ENCODE measurements at places on chromosomes 4 and X. TPM values are rescaled to one million over a fixed set of nuclear protein-coding genes. Genes with fewer than 3 reads are reported as not detected.
A peak's percentile ranks its signal among the peaks of the same experiment; 100 is the strongest.

SERTM2 gene
- not detected for total RNA-seq

- no peak overlapping the region for H3K4me3 ChIP-seq
- no peaks in the 10 kb centered on the region for H3K36me3 ChIP-seq
- DNase-seq = no peak
- no peaks in the 10 kb centered on the region for H3K27me3 ChIP-seq
- H3K4me1 ChIP-seq = no peaks in the 10 kb centered on the region
Observed at GRCh38 chr4:47703008-47703407, 134.9 kb downstream of the CORIN start.

- peak; percentile 63 for DNase-seq
- no peak overlapping the region for H3K27ac ChIP-seq
- H3K36me3 ChIP-seq = no peaks in the 10 kb centered on the region
- H3K4me1 ChIP-seq = peaks cover 8% of the 10 kb centered on the region
- H3K27me3 ChIP-seq = no peaks in the 10 kb centered on the region
Observed at GRCh38 chr4:156790866-156791265, 180.7 kb downstream of the PDGFC start.

- H3K27me3 ChIP-seq = no peaks in the 10 kb centered on the region
- DNase-seq = no peak
- no peak overlapping the region for H3K4me3 ChIP-seq
Observed at GRCh38 chr4:884896-885295, 47.2 kb downstream of the GAK start.

- H3K36me3 ChIP-seq = no peaks in the 10 kb centered on the region
- DNase-seq = no peak
- H3K4me3 ChIP-seq = no peak overlapping the region
- peaks cover 6% of the 10 kb centered on the region for H3K4me1 ChIP-seq
- H3K27me3 ChIP-seq = no peaks in the 10 kb centered on the region
- no peak overlapping the region for H3K27ac ChIP-seq
Observed at GRCh38 chr4:110492522-110492921, 16.6 kb downstream of the ENPEP start.

- DNase-seq = no peak
- no peaks in the 10 kb centered on the region for H3K36me3 ChIP-seq
- no peaks in the 10 kb centered on the region for H3K4me1 ChIP-seq
- H3K27me3 ChIP-seq = no peaks in the 10 kb centered on the region
- H3K27ac ChIP-seq = no peak overlapping the region
Observed at GRCh38 chrX:53347948-53348347, 66.6 kb upstream of the IQSEC2 start.

DNA sequence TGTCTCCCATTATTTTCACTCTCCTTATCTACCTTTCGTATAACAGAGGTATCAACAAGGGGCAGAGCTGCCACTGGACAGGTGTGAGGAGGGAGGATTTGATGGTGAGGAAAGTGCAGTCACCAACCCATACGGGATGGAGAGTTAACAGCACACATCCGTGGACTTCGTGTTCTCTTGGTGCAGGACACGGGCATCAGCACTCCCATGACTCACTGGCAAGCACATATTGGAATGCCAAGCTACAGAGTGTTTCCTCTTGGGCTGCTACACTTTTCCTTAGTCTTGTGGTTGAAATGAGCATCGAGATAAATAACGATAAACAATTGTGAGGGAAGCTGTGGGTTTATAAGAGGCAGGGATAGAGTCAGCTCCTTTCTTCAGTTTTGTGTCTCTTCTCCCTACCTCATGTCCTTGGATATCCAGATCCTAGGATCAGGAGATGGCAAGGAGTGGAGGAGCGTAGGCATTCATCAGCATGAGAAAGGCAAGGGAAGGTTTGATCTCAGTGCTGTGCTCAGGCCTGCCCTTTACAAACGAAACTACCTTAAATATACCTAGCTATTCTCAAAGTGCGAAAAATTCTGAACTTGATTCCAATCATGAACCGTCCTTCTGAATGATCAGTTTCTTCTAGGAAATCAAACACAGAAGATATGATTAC, 96.3 kb downstream of the ZNF827 start:
- no peaks in the 10 kb centered on the region for H3K27me3 ChIP-seq
- no peak overlapping the region for H3K27ac ChIP-seq
- no peak for DNase-seq
- no peak overlapping the region for H3K4me3 ChIP-seq
- no peaks in the 10 kb centered on the region for H3K4me1 ChIP-seq

DNA sequence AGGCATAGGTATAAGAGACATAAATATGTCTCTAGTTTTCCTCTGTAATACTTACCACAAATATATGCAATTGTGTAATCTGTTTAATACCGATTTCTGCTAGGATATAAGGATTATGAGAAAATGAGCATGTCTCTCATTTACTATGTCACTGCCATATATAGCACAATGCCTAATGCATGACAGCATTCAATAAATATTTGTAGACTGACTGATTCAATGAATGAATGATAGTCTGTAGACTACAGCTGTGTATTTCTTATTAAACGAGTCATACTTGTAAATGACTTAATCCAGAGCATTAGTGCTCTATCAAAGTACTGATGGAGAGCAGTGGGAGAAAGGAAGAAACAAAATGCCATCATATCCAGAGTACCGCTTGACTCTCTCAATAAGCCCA, 175.6 kb downstream of the PPP3CA start:
- no peaks in the 10 kb centered on the region for H3K27me3 ChIP-seq
- H3K27ac ChIP-seq = no peak overlapping the region
- no peak for DNase-seq
- peaks cover 10% of the 10 kb centered on the region for H3K4me1 ChIP-seq
- no peaks in the 10 kb centered on the region for H3K36me3 ChIP-seq

Data from SJSA1 (cell line).